Esophagus squamous epithelium (tissue), 5 donors: ENCODE measurements at places on chromosomes 2 and 18. TPM values are rescaled to one million over a fixed set of nuclear protein-coding genes. Genes with fewer than 3 reads are reported as not detected.

DNA sequence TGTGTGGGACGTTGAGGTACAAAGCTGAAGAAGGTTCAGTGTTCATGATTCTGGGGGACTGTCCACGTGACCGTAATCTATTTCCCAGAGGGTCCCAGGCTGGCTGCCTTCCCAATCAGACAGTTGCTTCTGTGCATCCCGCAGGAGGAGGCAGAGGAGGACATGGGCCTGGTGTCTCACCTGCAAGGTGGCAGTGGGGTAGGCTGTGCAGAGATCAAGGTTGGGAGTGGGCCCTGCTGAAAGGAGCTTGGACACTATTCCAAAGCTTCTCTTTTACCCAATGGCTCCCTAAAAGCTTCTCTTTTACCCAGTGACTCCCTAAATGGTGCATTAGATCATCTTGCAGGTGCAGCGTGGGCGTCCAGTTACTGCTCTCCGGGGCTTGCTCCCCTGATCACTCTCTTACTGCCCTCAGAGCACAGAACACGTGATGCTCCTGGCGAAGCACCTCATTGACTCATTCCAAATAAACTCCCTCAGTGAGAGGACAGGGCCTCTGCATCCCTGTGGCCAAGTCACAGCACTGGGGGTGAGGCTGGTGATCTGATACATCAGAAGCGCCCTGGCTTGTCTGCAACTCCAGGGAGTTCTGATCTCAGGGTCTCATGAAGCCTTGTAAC, 41.5 kb downstream of the RNF144A start:
- peaks cover 4% of the 10 kb centered on the region for H3K4me1 ChIP-seq
- no peak for DNase-seq
- no peaks in the 10 kb centered on the region for H3K27me3 ChIP-seq
- no peak overlapping the region for H3K4me3 ChIP-seq

Gene MAPRE3
- 4.4 TPM for total RNA-seq

GRCh38 chr2:138621139-138621538, 119.6 kb downstream of the SPOPL start:
- H3K4me3 ChIP-seq = no peak overlapping the region
- H3K4me1 ChIP-seq = no peaks in the 10 kb centered on the region
- H3K36me3 ChIP-seq = no peaks in the 10 kb centered on the region

GRCh38 chr2:67881816-67882215, 181.0 kb downstream of the C1D start:
- DNase-seq = no peak
- no peak overlapping the region for H3K4me3 ChIP-seq
- H3K27ac ChIP-seq = no peak overlapping the region
- no peaks in the 10 kb centered on the region for H3K27me3 ChIP-seq
- H3K36me3 ChIP-seq = no peaks in the 10 kb centered on the region

DNA sequence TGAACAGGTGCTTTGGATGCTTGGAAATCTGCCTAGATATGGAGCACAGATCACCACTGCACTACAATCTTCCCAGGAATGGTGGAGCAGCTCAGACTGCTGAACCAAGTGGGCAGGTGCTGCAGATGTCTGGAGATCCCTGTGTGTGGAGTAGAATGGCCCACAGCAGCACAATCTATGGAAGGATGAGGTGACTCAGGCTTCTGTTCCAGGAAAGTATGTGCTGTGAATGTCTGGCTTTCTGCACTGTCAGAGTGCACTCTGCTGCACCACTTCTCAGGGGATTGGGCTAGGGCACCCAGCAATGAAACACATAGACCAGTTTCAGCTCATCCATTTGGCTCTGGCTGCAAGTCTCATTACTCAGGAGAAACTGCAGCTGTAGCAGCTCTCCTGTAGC, 865.4 kb upstream of the NXPH2 start:
- no peak overlapping the region for H3K27ac ChIP-seq
- H3K36me3 ChIP-seq = no peaks in the 10 kb centered on the region
- H3K4me3 ChIP-seq = no peak overlapping the region
- DNase-seq = no peak
- no peaks in the 10 kb centered on the region for H3K4me1 ChIP-seq

Gene UGT1A10
- 29.3 TPM for total RNA-seq

DNA sequence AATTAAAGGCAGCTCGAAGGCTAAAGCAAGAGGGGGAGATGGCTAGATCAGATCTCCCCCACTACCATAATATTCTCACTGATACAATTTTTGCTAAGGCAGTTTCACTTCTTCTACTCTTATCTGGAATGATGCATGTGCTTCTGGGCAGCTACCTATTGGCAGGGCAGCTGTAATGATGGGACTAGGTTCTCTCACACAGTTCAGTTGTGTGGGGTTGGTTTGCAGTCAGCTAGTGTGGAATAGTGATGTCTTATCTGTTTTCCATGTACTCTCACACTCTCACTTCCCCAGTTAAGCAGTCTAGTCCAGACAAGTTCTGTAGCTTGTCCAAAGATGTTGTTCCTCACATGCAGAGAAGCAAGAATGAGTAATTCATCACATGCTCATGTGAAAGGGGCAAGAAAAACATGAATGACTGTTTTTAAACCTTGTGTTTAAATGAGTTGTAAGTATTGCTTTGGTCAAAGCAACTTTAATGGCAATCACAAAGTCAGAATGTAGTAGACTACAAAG, 836.1 kb downstream of the CBLN2 start:
- no peaks in the 10 kb centered on the region for H3K27me3 ChIP-seq
- no peaks in the 10 kb centered on the region for H3K4me1 ChIP-seq
- H3K27ac ChIP-seq = no peak overlapping the region
- no peak overlapping the region for H3K4me3 ChIP-seq
- no peaks in the 10 kb centered on the region for H3K36me3 ChIP-seq

Gene MPV17
- total RNA-seq = 66.1 TPM

GRCh38 chr2:24024018-24024417, 14.1 kb downstream of the MFSD2B start:
- no peak overlapping the region for H3K4me3 ChIP-seq
- no peaks in the 10 kb centered on the region for H3K4me1 ChIP-seq
- DNase-seq = no peak

GRCh38 chr2:31483246-31483645, 68.7 kb upstream of the XDH start:
- no peaks in the 10 kb centered on the region for H3K4me1 ChIP-seq
- H3K27me3 ChIP-seq = no peaks in the 10 kb centered on the region
- no peak overlapping the region for H3K27ac ChIP-seq
- H3K36me3 ChIP-seq = no peaks in the 10 kb centered on the region

Gene PIAS2
- 10.5 TPM for total RNA-seq

GRCh38 chr2:190267302-190267701, 52.3 kb downstream of the HIBCH start:
- H3K27me3 ChIP-seq = no peaks in the 10 kb centered on the region
- DNase-seq = no peak
- no peaks in the 10 kb centered on the region for H3K4me1 ChIP-seq
- H3K4me3 ChIP-seq = no peak overlapping the region
- H3K36me3 ChIP-seq = peaks cover 15% of the 10 kb centered on the region

- H3K27me3 ChIP-seq = no peaks in the 10 kb centered on the region
- H3K4me1 ChIP-seq = no peaks in the 10 kb centered on the region
- H3K4me3 ChIP-seq = no peak overlapping the region
- DNase-seq = no peak
- H3K27ac ChIP-seq = no peak overlapping the region
Measured at GRCh38 chr2:156841321-156841720, 405.1 kb downstream of the GPD2 start.

GRCh38 chr2:128775914-128776285, 457.2 kb upstream of the HS6ST1 start:
- DNase-seq = no peak
- H3K36me3 ChIP-seq = no peaks in the 10 kb centered on the region
- no peak overlapping the region for H3K27ac ChIP-seq
- H3K27me3 ChIP-seq = no peaks in the 10 kb centered on the region
- no peaks in the 10 kb centered on the region for H3K4me1 ChIP-seq

GRCh38 chr2:215787025-215787424, 226.3 kb downstream of the MREG start:
- no peaks in the 10 kb centered on the region for H3K36me3 ChIP-seq
- no peak overlapping the region for H3K4me3 ChIP-seq
- H3K27me3 ChIP-seq = no peaks in the 10 kb centered on the region
- DNase-seq = no peak
- H3K4me1 ChIP-seq = no peaks in the 10 kb centered on the region

- no peak overlapping the region for H3K4me3 ChIP-seq
- no peaks in the 10 kb centered on the region for H3K27me3 ChIP-seq
- H3K4me1 ChIP-seq = no peaks in the 10 kb centered on the region
- no peaks in the 10 kb centered on the region for H3K36me3 ChIP-seq
- no peak for DNase-seq
Measured at GRCh38 chr2:26550276-26551015, 72.5 kb upstream of the OTOF start.

GRCh38 chr18:67285583-67285982, 230.9 kb downstream of the DSEL start:
- H3K4me3 ChIP-seq = no peak overlapping the region
- DNase-seq = no peak
- no peak overlapping the region for H3K27ac ChIP-seq
- H3K4me1 ChIP-seq = no peaks in the 10 kb centered on the region

Gene GRB14
- 0.31 TPM for total RNA-seq

DNA sequence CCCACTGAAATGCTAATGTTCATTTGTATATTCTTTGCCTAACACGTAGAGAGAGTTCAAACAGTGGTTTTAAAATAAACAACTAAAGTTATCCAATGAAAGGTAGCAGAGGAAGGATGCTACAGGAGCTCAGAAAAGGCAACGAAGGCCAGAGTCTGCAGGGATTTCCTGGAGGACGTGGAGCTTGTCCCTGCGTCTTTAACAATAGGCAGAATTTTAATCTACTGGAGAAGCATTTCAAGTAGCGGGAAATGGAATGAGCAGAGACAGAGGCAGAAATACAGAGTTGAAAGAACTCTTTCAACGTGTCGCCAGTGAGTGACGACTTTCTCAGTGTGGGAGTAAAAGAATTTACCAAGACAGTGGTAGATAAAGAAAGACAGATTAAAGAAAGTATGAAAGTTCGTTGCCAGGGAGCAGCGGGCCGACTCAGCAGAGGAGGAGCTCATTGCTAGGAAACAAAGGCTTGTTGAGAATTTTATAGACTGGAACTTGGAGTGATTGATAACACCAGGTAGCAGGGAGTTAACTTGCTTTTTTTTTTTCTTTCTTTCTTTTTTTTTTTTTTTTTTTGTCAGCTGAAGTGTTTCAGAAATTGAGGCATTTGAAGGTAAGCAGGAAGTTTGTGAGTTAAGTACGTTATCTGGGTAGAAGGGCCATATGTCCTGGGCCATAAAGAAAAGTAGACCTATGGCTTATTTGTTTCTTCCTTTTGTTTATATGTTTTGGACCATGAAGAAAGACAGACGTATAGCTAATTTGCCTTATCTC, 625 bp upstream of the NBAS start:
- peak overlapping the region; percentile 98 for H3K4me3 ChIP-seq
- H3K4me1 ChIP-seq = peaks cover 6% of the 10 kb centered on the region
- H3K27me3 ChIP-seq = no peaks in the 10 kb centered on the region
- H3K36me3 ChIP-seq = no peaks in the 10 kb centered on the region

DNA sequence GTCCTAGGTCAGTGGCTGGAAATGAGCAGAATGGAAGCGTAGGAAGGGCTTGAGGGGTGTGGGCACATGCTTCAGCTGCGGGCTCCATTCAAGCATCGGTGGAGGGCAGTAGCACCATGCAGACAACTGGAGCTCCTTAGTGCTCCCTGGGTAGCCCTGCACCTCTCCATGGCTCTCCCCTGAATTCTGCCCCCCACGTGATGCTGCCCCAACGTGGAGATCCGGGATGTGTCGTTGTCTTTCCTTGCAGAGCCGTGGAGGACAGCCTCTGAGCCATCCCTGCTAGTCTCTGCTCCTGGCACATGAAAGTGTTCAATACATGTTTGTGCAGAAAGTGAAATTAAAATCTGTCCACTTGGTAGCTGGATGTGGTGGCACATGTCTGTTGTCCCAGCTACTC, 94.5 kb downstream of the SH3RF3 start:
- no peak overlapping the region for H3K27ac ChIP-seq
- no peak overlapping the region for H3K4me3 ChIP-seq

- no peaks in the 10 kb centered on the region for H3K36me3 ChIP-seq
- no peaks in the 10 kb centered on the region for H3K27me3 ChIP-seq
- peaks cover 5% of the 10 kb centered on the region for H3K4me1 ChIP-seq
- DNase-seq = no peak
- H3K4me3 ChIP-seq = no peak overlapping the region
- no peak overlapping the region for H3K27ac ChIP-seq
Measured at GRCh38 chr2:98165516-98166071, 78.6 kb downstream of the VWA3B start.

DNA sequence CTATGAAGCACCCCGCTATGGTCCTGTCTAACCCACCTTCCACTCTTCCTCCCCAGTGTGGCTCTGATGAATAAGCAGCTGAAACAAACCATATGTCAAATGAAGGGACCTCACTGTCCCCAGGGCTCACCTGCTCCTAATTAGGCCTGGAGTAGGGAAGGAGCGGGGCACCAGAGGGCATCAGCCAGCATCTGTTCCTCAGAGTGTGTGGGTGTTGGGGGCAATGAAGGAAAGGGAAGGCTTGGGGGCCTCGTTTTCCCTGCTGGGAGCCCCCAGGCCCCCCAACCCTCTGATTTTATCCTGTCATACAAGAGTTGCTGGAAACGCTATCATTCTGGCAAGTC, 274.7 kb downstream of the HAUS1 start:
- DNase-seq = no peak
- no peaks in the 10 kb centered on the region for H3K36me3 ChIP-seq
- no peaks in the 10 kb centered on the region for H3K27me3 ChIP-seq
- H3K27ac ChIP-seq = no peak overlapping the region

Gene CHRND
- total RNA-seq = not detected

DNA sequence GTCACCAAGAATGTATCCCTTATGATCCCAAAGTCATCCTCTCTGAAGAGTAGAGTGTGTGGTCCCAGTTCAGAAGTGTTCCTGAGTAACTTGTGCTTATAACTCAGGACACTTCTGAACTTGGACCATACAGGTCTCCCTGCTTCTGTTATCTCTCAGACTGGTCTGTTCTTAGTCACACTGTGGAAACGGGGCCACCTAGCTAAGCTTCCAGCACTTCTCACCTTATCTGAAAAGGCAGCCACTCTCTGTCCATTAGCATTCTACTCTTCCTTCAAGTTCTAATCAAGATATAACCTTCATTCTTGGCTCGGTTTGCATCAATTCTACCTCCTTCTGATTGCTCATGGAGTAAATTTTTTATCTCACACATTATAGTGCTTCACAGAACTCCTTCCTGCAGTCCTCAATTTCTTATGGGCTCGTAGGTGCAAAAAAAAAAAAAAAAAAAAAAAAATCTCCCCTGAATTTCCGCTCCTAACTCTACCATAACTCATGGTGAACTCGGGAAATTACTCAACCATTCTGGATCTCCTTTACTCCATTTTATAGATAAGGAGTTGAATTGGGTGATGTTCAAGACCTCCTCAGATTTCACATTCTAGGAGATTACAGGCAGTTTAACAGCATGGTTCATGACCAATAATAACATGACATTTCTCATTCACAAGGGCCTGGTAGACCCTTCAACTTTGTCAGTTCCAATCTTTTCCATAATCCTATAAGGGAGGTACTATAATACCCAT, 108.4 kb downstream of the TACR1 start:
- H3K4me1 ChIP-seq = no peaks in the 10 kb centered on the region
- H3K27me3 ChIP-seq = no peaks in the 10 kb centered on the region
- no peak overlapping the region for H3K4me3 ChIP-seq

GRCh38 chr2:229099231-229099630, 171.9 kb downstream of the PID1 start:
- H3K27me3 ChIP-seq = no peaks in the 10 kb centered on the region
- no peak for DNase-seq
- no peak overlapping the region for H3K4me3 ChIP-seq
- H3K36me3 ChIP-seq = no peaks in the 10 kb centered on the region
- H3K4me1 ChIP-seq = no peaks in the 10 kb centered on the region

Gene ANKRD62
- under 0.01 TPM for total RNA-seq

GRCh38 chr18:1253827-1254226, 349.2 kb downstream of the ADCYAP1 start:
- no peaks in the 10 kb centered on the region for H3K36me3 ChIP-seq
- no peaks in the 10 kb centered on the region for H3K4me1 ChIP-seq
- no peak overlapping the region for H3K27ac ChIP-seq

- no peak overlapping the region for H3K4me3 ChIP-seq
- no peak for DNase-seq
- H3K4me1 ChIP-seq = no peaks in the 10 kb centered on the region
- no peak overlapping the region for H3K27ac ChIP-seq
Measured at GRCh38 chr2:70705160-70705850, 62.7 kb downstream of the ADD2 start.
